ENCODE measurements at places on chromosomes 4 and X.

- DNase-seq, result no peak
Observed at GRCh38 chr4:68865760-68866159, 50.0 kb downstream of the UGT2B10 start.

- DNase-seq, result no peak
Observed at GRCh38 chr4:1841201-1841886, 14.6 kb downstream of the LETM1 start.

DNA sequence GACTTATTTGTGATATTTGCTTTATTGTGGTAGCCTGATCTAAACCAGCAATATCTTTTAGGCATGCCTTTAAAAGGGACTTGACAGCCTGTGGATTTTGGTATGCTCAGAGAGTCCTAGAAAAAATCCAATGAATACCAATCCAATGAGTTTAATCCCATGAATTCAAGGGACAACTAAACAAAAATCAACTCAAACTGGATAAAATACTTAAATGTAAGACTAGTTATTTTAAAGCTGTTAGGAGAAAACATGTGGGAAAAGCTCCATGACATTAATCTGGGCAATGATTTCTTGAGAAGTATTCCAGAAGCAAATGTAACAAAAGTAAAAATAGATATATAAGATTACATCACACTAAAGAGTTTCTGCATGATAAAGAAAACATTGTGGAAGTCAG, 711.5 kb upstream of the PITX2 start:
- DNase-seq, result no peak

GRCh38 chr4:163493643-163494359, 689 bp upstream of the TMA16 start:
- no peak for DNase-seq

- DNase-seq, result no peak
Observed at GRCh38 chr4:89610236-89610635, 226.7 kb downstream of the SNCA start.

DNA sequence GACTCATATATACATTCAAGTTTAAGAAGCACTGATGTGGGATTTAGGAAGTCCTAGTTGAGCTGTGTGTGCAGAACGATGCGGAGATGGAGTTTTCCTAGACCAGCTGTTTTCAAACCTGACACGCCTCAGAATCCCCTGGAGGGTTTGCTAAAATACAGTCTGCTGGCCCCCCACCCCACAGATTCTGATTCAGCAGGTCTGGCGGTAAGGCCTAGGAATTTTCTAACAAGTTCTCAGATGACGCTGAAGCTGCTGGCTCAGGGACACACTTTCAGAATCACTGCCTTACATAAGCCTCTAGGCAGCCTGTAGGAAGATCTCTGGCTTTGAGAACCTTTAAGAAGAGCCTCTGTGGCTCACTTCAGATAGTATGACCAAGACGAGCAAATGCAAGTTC, 73.1 kb downstream of the PHEX start:
- DNase-seq, result no peak

- no peak for DNase-seq
Observed at GRCh38 chrX:155028129-155028528, 1.5 kb downstream of the FUNDC2 start.

GRCh38 chr4:116180157-116180601, 905.2 kb downstream of the TRAM1L1 start:
- no peak for DNase-seq

DNA sequence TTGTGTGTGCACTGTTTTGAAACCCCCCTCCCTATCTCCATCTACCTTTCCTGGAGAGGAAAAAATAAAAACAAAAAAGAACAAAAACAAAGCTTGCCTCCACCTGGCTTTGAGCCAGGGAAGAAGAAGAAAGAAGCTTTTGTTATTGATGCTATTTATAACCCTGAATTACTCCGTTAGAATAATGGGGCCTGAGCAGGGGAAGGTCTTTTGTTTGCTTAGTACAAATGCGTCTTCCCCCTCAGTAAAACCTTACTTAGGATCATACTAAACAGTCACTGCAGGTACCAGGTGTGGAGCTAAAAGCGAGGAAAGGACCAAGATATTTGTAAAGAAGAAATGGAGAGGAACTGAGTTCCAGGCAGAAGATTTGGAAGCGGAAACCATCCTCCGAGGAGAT, 352.1 kb downstream of the KCNIP4 start:
- DNase-seq, result no peak

DNA sequence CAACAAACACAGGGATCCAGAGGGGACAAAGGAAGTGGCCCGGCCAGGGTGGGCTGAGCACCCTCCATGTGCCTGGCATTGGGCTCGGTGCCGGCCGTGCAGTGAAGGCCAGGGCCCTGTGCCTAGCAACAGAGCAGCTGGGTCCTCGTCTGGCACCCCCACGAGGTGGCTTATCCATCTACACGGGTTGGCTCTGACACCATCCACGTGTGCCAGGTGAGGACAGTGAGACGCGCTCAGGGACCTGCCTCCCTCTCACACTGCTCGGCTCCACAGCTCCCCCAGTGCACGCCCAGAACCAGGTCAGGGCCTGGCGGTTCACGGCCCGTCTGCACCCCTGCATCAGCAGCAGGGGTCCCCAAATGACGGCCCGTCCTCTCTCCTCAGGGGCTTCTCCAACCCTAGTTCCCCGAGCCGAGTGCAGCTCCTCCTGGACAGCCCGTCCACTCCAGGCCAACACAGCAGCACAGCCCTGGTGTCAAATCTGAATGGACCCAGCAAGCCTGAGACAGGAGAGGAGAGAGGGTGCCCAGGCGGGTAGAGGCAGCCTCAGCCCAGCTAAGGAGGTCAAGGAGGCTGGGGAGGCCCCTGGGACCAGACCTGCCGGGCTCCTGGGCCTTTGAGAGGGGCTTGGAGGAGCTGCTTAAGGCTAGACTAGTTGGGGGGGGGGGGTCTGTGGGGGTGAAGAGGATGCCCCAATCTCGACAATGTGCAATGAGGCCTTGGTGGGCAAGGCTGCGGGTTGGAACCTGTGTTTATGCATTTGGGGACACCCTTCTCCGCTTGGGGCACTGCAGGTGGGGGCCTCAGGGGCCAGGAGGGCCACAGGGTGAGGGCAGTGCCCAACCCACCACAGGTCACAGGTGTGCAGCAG, 113.6 kb downstream of the FAM53A start:
- no peak for DNase-seq

DNA sequence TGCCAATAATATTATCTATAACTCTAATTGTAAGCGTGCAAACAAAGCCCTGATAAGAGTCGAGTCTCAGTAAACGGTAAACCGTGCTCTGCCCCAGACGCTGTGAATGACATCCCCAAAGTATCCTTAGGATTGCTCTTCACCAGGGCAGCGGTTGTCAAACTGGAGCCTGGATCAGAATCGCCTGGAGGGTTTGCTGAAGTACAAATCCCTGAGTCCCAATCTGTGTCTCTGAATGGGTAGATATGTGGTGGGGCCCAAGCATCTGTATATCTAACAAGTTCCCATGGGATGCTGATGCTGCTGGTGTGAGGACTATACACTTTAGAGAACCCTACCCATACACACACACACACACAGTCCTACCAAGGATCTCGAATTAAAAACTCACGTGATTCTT, 813 bp upstream of the APBB2 start:
- DNase-seq, result no peak

GRCh38 chr4:71648923-71649322, 135.0 kb downstream of the GC start:
- DNase-seq, result no peak

DNA sequence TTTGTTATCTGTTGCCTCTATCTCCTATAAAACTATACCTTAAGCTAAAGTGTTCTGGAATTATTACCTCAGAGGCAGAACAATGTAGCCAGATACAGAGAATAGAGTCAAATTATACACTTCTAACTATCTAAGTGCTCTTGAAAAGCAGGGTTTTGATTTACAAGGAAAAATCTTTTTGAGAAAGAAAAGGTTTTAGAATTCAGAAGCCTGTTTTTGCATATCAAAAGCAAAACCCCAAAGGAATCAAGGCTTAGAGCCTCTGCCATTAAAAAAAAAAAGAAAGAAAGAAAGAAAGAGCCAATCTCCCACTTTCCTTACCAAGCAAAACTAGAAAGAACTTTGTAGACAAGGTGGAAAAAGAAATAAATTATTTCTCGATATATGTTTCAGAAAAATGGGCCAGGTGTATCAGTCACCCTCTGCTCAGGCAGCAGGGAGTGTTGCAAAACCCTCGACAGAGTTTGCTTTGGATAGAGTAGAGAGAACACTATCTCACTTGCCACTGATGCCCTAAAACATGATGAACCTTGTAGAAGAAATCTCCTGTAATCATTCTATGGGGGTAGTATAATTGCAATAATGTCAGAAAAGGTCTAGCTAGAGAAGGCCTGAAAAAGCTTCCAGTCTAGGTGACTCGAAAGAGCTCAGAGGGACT, 318.3 kb downstream of the PCDH10 start:
- DNase-seq, result no peak

Data from T1000 (cell line).